ENCODE measurements at places on chromosomes 5 and 9.

DNA sequence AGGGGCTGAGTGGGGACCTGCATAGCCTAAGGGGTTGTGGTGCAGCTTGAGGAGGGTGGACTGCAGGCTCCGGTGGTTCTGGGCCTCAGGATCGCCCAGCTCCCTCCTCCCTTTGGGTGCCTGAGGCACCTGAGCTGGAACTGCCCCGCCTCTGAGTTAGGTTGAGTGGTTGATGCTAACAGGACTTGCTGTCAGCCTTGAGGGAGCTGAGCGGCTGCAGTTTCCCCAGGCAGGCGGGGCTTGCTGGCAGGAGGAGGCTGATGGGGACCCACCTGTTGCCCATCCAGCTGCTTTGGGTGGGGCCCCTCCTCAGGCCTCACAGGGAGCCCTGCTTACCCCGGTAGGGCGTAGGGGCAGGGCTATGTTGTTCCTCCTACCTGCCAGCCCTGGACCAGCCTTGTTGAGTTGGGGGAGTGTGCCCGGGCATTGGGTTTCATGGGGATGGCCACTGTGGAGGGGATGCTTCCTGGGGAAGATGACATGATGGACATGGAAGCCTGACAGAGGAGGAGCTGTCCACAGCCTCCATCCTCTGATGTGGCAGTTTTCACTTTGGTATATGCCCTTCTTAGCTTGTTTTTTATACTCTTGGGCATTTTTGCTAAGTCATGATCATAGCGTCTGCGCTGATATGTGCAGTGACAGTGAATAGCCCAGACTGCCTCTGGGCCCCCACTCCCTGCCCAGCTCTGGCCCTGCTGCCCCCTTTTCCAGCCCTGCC is 14.3 kb downstream of the WNK2 start:
- H3K27ac ChIP-seq = no peak overlapping the region
- DNase-seq = peak; percentile 46
- H3K4me1 ChIP-seq = no peaks in the 10 kb centered on the region
- H3K27me3 ChIP-seq = no peaks in the 10 kb centered on the region
- H3K36me3 ChIP-seq = no peaks in the 10 kb centered on the region

- DNase-seq = no peak
- no peak overlapping the region for H3K27ac ChIP-seq
- no peak overlapping the region for H3K4me3 ChIP-seq
- H3K27me3 ChIP-seq = no peaks in the 10 kb centered on the region
- peaks cover 4% of the 10 kb centered on the region for H3K4me1 ChIP-seq
Observed at GRCh38 chr5:143187495-143187894, 216.0 kb downstream of the NR3C1 start.

GRCh38 chr5:139385061-139386049 is 2.3 kb upstream of the SLC23A1 start:
- H3K36me3 ChIP-seq = no peaks in the 10 kb centered on the region
- peaks cover 51% of the 10 kb centered on the region for H3K4me1 ChIP-seq
- H3K27ac ChIP-seq = peak overlapping the region; percentile 94
- peak overlapping the region; percentile 91 for H3K4me3 ChIP-seq
- no peaks in the 10 kb centered on the region for H3K27me3 ChIP-seq

- peaks cover 4% of the 10 kb centered on the region for H3K36me3 ChIP-seq
- no peak overlapping the region for H3K4me3 ChIP-seq
- DNase-seq = no peak
- H3K27me3 ChIP-seq = peaks cover 5% of the 10 kb centered on the region
Observed at GRCh38 chr5:124544366-124545055, 201.9 kb downstream of the ZNF608 start.

- no peaks in the 10 kb centered on the region for H3K4me1 ChIP-seq
- no peaks in the 10 kb centered on the region for H3K36me3 ChIP-seq
- no peak for DNase-seq
- peaks cover 12% of the 10 kb centered on the region for H3K27me3 ChIP-seq
- H3K4me3 ChIP-seq = no peak overlapping the region
- H3K27ac ChIP-seq = no peak overlapping the region
Observed at GRCh38 chr5:38059876-38060275, 198.5 kb upstream of the EGFLAM start.

DNA sequence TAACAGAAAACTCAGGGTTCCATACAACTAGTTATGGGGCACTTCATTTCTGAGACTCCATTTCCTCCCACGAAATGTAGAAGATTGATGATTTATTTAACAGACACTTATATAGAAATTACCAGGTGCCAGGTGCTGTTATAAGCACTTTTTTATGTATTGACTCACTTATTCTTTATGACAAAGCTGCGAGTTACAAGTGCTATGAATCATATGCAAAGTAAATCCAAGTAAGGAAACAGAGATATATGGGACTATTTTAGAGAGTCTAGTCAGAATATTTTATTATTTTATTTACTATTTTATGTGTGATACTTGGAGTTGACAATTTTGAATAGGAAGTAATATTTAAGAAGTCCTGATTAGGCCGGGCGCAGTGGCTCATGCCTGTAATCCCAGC is 822.8 kb upstream of the C9orf72 start:
- H3K27ac ChIP-seq = no peak overlapping the region
- DNase-seq = no peak
- no peaks in the 10 kb centered on the region for H3K27me3 ChIP-seq
- H3K36me3 ChIP-seq = no peaks in the 10 kb centered on the region

GRCh38 chr5:76137887-76138542 is 54.8 kb downstream of the SV2C start:
- H3K4me3 ChIP-seq = no peak overlapping the region
- no peaks in the 10 kb centered on the region for H3K36me3 ChIP-seq
- no peak for DNase-seq
- no peaks in the 10 kb centered on the region for H3K4me1 ChIP-seq

DNA sequence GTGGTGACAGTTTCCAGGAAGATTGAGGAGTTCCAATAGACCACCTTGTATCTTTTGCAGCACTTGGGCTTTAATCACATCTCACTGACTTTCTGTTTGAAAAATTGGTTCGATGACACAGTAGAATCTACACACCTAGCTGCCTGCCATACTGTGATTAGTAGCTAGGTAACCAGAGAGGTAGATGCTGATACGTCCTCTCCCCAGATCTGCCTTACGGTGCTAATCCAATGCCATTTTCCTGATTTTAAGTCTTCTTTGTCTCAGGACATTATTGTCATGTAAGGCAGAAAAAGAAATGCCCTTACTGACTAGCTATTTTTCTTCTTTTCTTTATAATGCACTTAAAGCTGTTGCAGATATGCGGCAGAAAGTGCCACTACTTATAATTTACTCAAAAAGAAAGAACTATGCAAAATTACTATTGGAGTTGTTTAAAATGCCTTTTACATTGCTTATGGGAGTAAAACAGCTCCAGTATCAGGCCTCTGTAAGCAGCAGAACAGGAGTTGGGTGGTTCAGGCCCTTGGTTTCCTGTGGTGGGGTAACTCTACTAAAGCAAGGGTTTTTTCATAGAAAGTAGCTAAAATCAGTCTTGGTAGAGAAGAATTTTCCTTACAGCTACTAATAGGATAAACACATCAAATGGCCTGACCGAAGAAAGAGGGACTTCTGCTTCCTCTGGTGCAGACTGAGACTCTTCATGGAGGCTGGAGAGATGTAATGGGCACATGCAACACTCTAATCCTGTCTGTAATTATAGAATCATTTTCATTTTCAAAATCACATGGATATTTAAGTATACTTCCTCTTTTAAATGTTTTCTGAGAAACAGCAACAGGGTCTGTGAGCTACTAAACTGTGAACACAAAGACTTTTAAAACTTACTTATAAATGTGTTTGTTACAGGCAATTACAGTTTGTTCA is 177.2 kb downstream of the MAPKAP1 start:
- DNase-seq = no peak
- no peak overlapping the region for H3K4me3 ChIP-seq
- peak overlapping the region; percentile 54 for H3K27ac ChIP-seq
- H3K4me1 ChIP-seq = peaks cover 60% of the 10 kb centered on the region
- no peaks in the 10 kb centered on the region for H3K36me3 ChIP-seq

DNA sequence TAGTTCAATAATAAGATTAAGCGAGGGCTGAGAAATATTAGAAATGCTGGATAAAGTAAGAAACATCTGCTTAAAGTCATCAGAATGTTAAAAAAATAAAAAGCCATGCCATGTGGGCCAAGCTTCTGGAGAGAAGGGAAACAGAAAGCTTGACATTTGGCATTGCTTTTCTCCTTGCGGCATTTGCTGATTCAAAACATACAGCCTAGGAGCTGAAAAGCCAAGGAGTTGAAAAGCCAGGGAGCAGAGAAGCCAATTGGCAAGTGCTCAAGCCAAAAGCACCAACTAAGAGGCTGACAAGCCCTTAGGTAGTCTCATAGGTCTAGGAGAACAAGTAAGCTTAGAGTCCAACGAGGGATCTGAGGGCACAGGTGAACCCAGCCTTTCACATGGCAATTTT is 754.3 kb downstream of the TLE4 start:
- no peaks in the 10 kb centered on the region for H3K4me1 ChIP-seq
- no peak overlapping the region for H3K4me3 ChIP-seq
- no peak for DNase-seq

GRCh38 chr9:126454795-126455194 is 128.2 kb downstream of the MVB12B start:
- H3K36me3 ChIP-seq = peaks cover 11% of the 10 kb centered on the region
- no peaks in the 10 kb centered on the region for H3K27me3 ChIP-seq
- no peak overlapping the region for H3K4me3 ChIP-seq
- peaks cover 12% of the 10 kb centered on the region for H3K4me1 ChIP-seq
- H3K27ac ChIP-seq = no peak overlapping the region

GRCh38 chr5:124873188-124873587 is 126.7 kb upstream of the ZNF608 start:
- peaks cover 1% of the 10 kb centered on the region for H3K27me3 ChIP-seq
- H3K27ac ChIP-seq = no peak overlapping the region
- no peaks in the 10 kb centered on the region for H3K36me3 ChIP-seq
- H3K4me1 ChIP-seq = no peaks in the 10 kb centered on the region
- no peak overlapping the region for H3K4me3 ChIP-seq

DNA sequence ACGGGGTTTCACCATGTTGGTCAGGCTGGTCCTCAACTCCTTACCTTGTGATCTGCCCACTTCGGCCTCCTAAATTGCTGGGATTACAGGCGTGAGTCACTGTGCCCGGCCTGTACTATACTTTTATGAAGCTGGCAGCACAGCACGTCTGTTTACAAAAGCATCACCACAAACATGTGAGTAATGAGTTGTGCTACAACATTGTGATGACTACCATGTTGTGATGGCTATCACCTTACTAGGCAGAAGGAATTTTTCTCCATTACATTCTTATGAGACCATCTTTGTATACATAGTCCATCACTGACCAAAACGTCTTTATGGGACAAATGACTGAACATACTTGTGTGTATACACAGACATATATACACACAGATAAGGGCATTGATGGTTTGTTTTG is 1019.0 kb downstream of the CDH18 start:
- H3K27ac ChIP-seq = no peak overlapping the region
- H3K4me1 ChIP-seq = no peaks in the 10 kb centered on the region
- DNase-seq = no peak
- H3K27me3 ChIP-seq = no peaks in the 10 kb centered on the region
